Neural crest cell (in vitro differentiated cells): ENCODE measurements at places on chromosomes 3 and 15. TPM values are rescaled to one million over a fixed set of nuclear protein-coding genes. Genes with fewer than 3 reads are reported as not detected.
A peak's percentile ranks its signal among the peaks of the same experiment; 100 is the strongest.

LYZL4 gene
- not detected in 2 replicates for total RNA-seq

FOXB1 gene
- total RNA-seq, result 5.9 and 6.1 TPM in 2 replicates

DNA sequence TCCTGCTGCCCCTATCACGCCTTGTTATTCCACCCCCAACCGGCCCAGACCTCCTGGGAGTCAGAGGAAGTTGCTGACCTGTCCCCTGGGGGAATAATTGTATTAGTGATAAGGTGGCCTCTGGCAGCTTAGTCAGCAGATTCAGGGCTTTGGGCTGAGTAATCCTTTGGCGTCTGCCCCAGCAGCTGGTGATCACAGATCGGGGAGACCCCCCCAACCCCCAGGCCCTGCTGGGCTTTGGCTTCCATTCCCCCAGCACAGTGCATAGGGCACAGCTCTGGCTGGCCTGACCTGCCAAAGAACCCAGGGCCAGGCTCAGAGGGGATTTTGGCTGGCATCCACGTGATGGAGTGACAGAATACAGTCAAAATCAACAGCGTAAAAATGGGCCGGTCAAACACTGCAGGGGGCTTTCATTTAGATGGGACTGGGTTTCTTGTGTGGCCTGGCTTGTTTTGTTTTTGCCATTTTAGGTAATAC is 3.9 kb upstream of the NR2E3 start:
- no peak overlapping the region for H3K4me3 ChIP-seq
- H3K36me3 ChIP-seq, result no peaks in the 10 kb centered on the region
- no peak for DNase-seq
- peak overlapping the region; percentile 86 for H3K27ac ChIP-seq
- peaks cover 33% of the 10 kb centered on the region for H3K4me1 ChIP-seq

DNA sequence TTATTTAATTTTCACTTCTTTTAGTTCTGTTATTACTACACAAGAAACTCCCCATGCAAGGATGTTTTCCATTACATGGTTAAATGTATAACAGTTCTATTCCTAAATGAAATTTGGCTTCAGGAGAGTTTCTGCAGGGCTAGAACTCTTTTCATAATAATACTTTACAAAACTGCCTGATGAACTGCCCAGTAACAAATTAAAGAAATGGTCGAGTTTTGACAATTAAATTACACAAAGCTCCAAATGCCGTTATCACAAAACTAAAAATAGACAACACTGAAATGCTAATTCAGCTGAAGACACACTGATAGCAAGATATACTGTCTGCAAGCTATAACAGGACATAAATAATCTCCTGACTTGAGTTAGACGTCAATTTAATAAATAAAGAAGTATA is 435.2 kb upstream of the CCDC54 start:
- H3K27me3 ChIP-seq, result no peaks in the 10 kb centered on the region
- H3K27ac ChIP-seq, result no peak overlapping the region
- H3K4me1 ChIP-seq, result no peaks in the 10 kb centered on the region
- no peak overlapping the region for H3K4me3 ChIP-seq
- DNase-seq, result no peak
